ENCODE measurements at places on chromosomes 5 and 9.

DNA sequence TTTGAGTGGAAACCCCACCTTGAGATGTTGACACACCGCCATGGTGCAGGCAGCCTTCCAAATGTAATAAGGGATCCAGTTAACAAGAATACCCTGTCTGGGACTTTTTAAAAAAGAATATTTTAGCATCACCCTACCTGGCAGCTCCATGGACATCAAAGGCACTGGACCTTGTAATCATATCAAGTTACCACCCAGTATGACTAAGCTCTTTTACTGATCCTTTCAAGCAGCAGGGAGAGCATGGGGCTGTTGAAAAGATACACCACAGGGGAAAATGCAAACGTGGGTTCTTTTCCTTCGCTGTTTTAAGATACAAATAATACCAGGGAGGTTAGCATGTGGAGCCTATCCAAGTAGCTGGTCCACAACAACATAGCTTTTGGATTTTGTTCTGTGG is 211.2 kb downstream of the SAXO1 start:
- no peak for DNase-seq

DNA sequence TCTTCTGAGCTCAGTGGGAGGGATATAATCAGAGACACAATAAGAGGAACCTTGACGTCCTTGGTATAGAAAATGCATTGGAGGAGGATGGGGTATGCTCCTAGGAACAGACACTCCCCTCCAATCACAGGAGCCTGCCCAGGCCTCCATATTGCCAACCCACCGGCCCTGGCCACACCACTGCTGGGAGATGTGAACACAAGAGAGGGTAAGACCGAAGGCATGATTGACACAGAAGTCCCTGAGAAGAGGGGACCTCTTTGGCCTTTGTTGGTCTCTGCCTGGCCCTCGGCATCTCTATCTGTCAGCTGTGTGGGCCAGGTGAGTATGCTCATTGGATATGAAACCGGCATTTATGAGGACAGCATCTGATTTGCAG is 62.0 kb downstream of the CRB2 start:
- DNase-seq = no peak

GRCh38 chr5:1502046-1502736 is 21.6 kb downstream of the LPCAT1 start:
- DNase-seq = no peak

DNA sequence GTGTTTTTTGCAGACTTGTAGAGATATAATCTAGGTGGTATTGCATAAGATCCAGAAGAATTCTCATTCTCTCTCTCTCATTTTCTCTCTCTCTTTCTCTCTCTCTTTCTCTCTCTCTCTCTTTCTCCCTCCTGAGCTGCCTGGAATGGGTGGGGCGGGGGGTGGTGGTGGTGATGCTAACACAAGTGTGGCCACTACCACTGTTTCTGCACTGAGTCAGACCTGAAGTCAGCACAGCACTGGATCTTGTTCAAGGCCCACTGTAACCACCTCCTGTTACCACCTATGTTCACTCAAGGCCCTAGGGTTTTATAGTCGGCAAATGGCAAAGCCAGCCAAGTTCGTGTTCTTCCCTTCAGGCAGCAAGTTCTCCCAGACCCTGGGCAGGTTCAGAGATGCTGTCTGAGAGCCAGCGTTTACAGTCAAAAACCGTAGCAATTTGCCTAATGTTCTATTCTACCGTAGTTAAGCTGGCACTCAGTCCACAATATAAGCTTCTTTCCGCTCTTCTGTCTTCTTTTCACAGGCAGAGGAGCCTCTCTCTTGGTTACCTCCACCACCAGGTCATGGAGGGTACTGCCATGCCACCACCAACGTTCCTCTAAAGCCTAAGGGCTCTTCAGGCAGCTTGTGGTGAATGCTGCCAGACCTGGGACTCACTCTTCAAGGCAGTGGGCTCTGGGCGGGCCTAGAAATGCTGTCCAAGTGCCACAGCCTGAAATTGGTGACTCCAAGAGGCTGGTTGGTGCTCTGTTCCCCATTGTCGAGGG is 235.7 kb upstream of the PRR16 start:
- DNase-seq = no peak

- DNase-seq = no peak
These were observed 304.0 kb upstream of the KLF4 start for GRCh38 chr9:107793541-107793940.

- DNase-seq = no peak
These were observed 414.8 kb upstream of the NMUR2 start for GRCh38 chr5:152819891-152820290.

DNA sequence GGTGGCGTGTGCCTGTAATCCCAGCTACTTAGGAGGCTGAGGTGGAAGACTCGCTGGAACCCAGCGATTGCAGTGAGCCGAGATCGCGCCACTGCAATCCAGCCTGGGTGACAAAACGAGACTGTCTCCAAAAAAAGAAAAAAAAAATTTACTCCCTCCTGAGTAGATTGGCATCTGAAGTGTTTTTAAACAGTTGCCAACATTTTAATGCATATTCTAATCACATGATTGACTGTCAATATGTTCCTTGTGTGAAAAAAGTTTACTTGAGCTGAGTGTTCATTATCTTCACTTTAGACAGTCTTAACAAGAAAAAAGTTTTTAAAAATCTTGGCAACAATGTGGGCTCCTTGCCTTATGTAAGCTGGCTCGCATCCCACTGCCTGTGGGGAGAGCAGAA is 53.8 kb downstream of the AGXT2 start:
- no peak for DNase-seq

- DNase-seq = no peak
These were observed 30.5 kb downstream of the GRIA1 start for GRCh38 chr5:153520952-153521351.

GRCh38 chr9:117919538-117919937 is 215.3 kb downstream of the TLR4 start:
- no peak for DNase-seq

DNA sequence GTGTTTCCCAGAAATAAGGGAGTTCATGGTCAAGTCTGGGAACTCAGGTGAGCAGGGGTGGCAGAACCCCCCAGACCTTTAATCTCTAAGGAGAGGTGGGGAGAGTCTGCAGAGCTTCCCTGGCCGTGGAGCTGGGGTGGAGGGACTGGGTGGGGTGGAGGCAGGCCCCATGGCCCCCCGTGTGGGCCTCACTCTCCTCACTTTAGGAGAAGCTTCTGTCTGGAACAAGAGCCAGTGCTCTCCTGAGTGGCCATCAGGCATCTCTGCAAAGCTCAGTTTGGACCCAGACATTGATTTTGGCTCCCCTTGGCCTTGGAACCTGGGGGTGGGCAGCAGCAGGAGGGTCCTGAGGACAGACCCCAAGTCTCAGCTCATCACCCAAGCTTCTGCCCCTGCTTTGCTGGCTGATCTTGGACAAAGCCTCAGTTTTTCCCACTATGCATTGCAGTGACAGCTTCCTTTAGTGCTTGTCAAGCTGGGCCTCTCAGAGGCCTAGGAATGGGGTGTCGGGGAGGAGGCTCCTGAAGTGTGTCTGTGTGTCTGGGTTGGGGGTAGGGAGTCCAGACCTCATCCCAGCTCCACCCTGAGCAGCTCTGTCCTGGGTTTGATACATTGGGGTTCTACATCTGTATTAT is 3.5 kb upstream of the GBGT1 start:
- no peak for DNase-seq

- no peak for DNase-seq
These were observed 141.7 kb downstream of the NXNL2 start for GRCh38 chr9:88676644-88677043.

GRCh38 chr5:133242221-133242835 is 190.5 kb downstream of the HSPA4 start:
- DNase-seq = no peak

GRCh38 chr5:97192580-97193354 is 9.7 kb upstream of the RIOK2 start:
- DNase-seq = no peak

GRCh38 chr9:111661802-111662521 is 557 bp downstream of the GNG10 start:
- DNase-seq = no peak

GRCh38 chr5:180862645-180863044 is 1.6 kb upstream of the ZFP62 start:
- DNase-seq = no peak

DNA sequence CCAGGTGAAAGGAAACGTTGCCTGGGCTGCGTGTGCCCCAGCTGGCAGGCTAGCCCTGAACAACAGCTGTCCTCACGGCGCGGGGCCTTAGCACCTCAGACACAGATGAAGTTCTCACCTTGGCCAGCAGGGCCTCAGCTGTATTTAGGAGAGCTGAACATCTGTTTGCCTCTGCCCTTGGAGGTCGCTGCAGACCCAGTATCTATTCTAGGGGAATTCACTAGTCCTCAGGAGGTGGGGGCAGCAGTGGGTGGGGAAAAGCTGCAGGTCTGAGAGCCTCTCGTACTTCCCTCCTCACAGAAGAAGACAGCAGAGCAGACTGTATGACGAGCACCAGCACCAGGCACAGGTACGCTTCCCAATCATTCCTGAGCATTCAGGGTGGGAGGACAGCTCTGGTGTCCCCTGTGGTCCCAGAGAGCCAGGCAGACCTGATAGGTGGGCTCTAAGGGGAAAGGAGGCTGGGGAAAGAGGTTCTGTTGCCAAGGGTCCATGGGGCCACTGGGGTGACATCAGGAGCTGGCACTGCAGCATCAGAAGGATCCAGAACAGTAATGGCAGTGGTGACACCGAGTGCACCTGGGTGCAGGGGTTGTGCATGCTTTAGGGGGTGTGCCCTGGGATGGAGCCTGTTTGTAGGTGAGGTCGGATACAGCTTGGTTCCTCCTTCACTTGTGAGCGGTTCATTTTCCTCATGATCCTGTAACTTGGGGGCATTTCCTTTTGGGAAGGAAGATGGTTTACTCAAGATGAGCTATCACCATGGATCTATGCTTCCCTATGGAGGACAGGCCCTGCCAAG is 13.8 kb downstream of the CD74 start:
- DNase-seq = no peak

DNA sequence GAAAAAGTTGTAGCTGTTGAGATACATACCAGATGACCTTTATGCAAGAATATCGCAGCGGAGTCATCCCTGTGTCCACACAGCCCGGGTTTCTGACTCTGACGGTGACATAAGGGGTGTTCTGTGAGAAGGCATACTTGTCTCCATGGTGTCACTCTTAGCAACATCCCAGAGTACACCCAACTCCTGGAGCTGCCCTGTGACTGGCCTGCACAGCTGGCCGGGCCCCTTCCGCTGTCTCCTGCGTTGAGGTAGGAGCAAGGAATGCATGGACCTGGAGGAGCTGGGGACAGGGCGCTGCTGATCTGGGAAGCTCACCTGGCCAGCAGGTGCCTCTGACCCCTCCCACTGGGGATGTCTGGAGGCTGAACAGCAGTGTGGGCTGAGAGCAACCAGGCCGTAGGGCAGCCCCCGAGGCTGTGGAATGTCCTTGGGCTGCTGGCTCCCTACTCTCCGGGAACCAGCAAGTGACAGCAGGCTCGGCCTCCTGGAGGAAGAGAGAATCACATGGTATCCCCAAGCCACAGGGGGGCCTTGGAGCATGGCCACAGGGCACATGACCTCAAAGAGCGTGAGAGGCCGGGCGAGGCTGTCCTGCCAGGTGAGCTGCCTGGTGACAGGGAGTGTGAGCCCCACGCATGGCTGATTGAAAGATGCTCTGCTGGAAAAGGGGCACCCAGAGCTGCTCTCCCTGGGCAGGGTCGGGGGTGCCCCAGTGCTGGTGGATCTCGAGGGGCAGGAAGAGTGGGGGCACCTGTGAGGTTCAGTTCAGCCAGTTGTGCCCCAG is 113.4 kb downstream of the MRPL36 start:
- DNase-seq = no peak

GRCh38 chr9:35708146-35708545 is 18.4 kb upstream of the TPM2 start:
- DNase-seq = no peak

GRCh38 chr5:1670351-1670750 is 129.3 kb downstream of the MRPL36 start:
- no peak for DNase-seq

DNA sequence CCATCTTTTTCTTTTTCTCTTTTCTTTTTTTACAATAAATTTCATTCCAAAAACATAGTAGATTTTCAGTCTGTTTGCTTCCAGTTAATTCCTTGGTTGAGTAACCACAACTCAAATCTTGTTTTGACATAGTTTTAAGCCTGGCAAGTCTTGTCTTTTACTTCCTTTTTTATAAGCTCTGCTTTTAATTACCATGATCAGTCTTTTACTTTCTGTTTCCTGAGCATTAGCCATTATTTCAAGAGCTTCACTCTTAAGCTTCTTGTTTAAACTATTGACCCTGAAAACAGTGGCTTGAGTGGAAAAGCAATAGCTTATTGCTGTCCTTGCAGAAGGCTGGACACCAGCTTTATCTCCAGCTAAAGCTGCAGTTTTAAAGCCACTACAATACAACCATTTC is 1363.3 kb downstream of the MAT2B start:
- no peak for DNase-seq

DNA sequence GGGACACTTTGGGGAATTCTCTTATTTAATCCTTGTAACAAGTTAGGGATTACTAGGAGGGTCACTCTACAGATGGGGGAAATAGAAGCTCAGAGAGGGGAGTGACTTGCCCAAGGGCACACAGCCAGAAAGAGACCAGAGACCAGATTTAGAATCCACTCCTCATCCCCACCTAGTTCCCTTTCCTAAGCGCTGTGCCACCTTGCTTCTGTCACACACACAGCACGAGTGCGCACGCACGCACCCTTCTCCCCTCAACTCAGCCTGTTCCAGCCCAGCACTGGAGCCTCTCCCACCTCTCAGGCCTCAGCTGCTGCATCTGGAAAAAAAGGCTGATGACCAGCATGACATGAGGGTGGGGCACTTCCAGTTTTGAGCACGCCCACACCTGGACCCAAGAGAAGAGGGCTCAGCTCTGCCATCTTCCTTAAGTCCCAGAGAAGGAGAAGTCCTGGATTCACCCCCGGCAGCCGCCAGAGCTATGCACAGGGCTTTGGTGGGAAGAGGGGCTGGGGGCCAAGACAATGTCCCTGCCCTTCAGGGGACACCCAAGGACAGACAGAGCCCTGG is 18.5 kb downstream of the NR5A1 start:
- DNase-seq = no peak

DNA sequence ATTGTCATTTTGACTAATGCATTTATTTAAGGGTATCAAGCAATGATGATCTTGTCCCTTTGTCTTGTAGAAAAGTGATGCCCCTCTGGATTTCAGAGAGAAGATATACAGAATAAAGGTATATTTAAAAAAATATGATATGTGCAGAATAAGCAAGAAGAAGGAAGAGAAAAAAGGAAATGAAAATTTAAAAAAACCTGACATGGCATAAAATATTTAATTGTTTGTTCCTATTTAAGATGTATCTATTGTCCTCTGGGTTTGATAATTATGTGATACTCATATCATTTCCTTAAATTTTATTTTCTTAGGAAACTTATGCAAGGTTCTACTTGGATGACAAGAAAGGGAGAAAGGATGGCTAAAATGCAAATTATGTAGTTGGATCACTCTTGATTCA is 983.7 kb upstream of the CDH6 start:
- DNase-seq = no peak

- no peak for DNase-seq
These were observed 4.6 kb downstream of the NRG2 start for GRCh38 chr5:140038373-140038957.

GRCh38 chr5:141211-141610 is 49.2 kb downstream of the PLEKHG4B start:
- no peak for DNase-seq

Measured in stimulated activated CD8-positive, alpha-beta memory T cell treated with anti-CD3 and anti-CD28 coated beads, Interleukin-15, amount 100 ng/mL, for 24 hours (primary cell).